ENCODE measurements at places on chromosomes 16 and 17.

DNA sequence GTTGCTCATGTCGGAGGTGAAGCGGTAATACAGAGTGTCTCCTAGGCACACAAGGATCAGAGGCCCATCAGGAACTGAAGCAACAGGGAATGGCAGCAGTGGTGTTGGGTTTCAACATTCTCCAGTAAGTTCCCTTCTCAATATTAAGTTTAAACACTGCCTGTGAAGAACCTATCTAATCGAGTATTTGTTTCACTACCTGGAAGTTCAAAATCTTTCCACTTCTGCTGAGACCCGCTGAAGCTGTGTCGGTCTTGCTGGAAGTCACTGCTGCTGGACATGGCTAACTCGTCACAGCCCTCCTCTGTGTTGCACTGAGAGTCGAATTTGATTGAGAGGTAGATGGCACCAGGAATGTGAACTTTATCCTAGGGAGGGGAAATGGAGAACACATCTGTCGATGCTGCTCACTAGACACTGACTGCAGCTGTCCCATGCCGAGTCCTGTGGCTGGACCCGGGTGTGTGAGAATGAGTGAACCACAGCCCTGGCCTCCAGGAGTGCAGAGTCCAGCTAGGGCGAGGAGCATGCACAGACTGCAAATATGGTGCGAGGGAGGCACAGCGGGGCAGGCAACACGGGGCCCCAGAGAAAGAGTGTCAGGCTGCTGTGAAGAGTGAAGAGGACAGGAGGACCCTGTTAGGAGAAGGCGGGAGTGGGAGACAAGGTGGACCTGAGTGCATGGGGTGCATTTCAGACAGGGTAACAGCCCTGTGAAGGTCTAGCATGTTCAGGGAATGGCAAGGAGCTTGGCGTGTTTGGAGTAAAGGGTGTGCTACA lies 50.1 kb upstream of the ATP2A3 start:
- DNase-seq = no peak

DNA sequence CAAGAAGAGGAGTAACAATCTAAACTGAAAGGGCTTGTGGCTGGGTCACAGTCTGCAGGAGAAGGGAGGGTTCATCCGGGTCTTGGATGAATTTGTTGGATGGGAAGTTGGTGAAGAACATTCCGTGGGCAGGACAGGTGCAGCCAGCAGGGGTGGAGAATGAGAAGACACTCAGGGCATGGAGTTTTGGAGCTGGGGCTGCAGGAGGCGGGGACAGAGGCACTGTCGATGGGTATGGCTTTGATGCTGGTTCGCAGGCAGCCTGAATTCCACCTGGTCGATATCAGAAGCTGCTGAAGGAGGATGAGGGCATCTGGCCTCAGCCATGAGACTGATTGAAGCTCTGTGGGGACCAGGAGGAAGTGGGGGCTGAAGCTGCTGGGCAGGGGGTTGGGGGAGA lies 36.1 kb upstream of the CBFA2T3 start:
- DNase-seq = no peak

DNA sequence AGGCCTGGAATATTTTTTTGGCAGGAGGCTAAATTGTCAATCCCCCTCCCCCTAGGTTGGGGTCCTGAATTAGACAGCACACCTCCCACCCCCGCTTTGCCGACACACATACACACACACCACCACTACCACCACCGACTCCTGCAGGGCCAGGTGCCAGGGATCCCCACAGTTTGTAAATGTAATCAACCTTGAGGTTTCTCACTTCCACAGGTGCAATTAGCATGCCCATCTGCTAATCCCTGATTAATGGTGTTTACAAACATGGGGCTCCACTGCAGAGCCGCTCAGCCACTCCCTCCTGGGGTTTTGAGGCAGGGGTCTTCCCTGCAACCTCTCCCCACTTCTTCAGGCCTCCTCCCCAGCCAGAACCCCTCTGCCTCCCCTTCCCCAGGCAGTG lies 11.8 kb downstream of the MRM1 start:
- no peak for DNase-seq

DNA sequence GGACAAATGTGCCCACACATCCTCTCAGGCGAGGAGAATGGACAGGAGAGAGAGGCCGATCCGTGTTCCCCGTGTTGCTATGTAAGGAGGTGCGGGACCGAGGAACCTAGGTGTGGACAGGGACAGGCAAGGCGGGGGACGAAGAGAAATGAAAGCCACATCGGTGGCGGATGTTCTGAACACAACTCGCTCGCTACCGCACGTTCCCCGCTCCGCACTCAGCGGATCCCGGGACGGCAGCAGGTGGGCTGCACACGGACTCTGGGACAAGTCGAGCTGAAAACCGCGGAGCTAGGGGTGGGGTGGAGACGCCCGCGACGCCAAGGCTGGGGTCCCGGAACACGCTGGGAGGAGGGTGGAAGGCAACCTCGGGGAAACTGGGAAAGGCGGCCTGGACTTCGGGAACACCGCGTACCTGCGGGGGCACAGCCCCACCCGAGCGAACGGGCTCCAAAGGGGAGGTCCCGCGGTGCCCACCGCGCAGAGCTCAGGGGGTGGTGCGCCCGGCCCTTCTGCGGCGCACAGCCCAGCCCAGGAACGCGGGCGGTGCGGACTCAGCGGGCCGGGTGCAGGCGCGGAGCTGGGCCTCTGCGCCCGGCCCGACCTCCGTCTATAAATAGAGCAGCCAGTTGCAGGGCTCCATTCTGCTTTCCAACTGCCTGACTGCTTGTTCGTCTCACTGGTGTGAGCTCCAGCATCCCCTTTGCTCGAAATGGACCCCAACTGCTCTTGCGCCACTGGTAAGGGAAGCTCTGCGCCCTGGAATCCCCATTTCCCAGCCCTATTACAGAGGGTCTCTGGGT lies at the start of gene MT1E:
Gene MT1E, plus strand, starts transcription at position 642 of the 803 bp plus-strand sequence. Its CDS starts 71 bp downstream, at position 713.
- DNase-seq = peak; percentile 42

DNA sequence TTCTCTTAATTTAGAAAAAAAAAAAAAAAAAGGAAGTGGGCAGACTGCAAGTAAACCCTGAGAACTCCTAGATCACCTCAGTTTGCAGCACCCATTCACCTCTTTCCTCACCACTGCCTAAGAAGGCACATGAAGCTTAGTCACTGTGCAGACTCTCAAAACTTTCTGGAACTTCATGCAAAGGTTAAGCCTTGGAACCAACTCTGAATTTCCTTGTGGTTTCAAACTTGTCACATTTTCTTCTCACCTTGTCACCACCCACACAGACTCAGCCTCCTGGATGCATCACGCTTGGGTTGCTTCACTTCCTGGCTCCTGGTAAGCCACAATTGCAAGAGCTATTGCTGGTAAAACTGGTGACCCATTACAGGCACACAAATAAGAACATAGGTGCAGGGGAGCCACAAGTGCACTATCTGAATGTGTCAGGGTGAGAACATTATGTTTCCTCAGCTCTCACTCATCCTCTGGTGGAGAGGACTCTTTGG lies 15.0 kb upstream of the CPD start:
- peak; percentile 74 for DNase-seq

DNA sequence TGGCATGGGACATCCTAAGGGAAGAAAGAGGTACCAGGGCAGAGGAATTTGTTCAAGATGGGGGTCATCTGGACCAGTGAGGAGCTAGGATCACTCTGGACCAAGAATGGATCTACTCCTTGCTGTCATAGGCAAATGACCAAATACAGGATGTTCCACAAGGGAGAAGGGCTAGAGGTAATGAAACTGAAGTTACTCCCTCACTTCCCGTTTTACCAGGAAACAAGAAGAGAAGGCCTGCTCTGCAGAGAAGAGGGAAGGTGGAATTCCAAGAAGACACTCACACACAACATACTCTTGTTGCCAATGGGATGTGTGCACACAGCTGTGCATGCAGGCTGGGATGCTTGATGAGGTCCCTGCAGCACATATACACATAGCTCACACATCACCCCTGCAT lies 38.6 kb downstream of the NEUROD2 start:
- no peak for DNase-seq

- DNase-seq = no peak
These were observed 7.3 kb downstream of the C16orf54 start for GRCh38 chr16:29738514-29738913.

- DNase-seq = no peak
These were observed 30.6 kb upstream of the MMD start for GRCh38 chr17:55452139-55452790.

DNA sequence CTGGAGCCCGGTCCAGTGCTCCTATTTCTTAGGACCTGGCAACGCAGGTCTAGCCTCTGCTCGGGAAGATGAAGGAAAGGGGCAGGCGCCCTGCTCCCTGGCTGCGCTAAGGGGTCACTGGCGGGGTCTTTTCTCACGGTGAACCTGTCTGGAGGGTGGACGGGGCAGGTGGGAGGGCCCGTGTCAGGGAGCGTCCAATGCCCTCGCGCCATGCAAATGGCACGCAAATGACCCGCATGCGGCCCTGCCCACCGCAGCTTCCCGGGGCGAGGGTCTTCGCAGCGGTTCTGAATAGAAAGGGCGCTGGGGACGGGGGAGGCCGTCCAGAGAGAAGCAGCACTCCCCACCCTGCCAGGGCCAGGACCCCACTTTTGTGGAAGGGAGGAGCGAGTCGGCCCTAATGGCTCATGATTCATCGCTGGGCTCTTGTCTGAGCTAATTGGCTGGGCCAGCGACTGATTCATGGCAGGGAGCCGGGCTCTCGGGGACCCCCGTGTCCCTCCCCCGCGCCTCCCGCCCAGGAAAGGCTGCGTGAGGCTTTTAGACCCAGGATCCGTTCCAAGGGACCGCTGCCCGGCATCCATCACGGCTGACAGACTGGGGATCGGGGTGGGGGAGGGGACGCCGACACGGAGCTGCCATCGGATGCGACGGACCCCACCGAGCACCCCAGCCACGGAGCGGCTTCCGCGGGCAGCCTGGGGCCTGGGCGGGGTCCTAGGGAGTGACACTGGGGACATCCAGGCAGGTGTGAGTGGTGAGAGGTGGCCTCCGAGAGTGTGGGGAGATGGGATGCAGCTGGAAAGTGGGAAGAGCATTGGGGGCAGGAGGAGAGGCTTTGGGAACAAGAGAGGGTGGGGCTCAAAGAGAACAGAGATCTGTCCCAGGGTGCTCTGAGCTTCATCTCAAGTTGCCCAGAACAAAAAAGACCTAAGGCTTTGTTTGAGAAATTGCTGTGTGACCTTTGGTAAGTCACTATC lies 25.0 kb upstream of the NGFR start:
- no peak for DNase-seq

DNA sequence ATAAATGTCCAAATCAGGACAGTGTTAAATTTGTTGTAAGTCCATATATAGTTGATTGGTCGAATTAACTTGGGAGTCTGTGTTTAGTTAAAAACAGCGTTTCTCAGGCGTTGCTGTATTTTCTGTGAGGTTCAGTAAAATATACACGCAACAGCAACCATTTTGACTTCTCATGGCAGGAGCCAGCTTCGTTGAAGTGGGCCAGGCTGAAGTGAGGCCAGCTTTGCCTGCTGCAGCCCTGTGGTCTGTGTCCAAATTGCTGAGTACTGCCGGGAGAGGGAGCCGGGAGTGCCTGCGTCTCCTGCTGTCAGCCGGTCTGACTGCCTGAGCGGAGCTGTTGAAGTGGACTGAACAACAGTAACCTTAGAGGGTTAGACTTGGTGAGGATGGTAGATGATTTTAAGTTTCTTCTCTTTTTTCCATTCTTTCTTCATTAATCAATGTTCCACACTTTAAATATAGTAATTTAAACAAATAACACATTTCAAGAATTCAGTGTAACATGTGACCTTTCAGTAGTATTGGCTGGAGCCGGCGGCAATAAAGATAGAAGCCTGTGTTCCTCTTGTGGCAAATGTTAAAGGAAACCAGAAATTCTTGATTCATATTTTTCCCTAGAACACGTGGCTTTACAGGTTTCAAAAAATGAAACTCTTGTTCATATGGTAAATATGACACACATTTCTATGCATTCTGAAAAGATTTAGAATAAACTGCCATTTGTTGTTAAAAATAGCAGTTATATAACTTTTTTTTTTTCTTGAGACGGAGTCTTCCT lies 37.0 kb upstream of the ZNF750 start:
- DNase-seq = no peak

DNA sequence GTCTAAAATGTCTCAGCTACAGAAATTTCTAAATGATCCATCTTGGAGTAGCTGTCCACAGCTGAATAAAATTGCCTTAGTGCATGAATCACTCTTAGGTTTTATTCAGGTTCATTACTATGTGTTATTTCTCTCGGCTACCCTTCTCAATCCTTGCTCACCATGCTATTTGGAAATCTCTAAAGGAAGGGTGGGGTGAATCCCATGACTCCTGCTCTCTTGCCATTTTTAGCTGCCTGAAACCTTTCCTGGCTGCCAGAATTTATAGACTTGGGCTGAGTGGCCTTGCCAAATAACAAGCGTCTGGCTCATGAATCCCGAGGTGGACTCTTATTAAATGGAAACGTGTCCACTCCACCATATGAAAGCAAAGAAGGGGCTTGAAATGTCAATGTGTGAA lies 936.1 kb upstream of the SOX9 start:
- DNase-seq = no peak

- DNase-seq = no peak
These were observed 787 bp downstream of the AMDHD2 start for GRCh38 chr16:2520784-2521531.

DNA sequence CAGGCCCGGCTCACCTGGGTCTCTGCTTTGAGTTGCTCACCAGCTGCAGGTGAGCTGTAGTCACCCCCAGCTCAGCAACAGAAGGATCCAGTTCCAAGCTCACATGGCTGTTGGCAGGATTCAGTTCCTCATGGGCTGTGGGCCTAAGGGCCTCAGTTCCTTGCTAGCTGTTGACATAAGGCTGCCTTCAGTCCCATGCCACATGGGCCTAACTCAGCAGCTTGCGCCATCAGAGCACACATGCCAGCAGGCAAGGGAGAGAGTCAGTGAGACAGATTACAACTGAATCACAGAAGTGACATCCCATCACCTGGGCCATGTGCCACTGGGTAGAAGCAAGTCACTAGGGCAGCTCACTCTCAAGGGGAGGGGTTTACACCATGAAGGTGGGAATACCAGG lies 24.7 kb downstream of the PSMD7 start:
- no peak for DNase-seq

DNA sequence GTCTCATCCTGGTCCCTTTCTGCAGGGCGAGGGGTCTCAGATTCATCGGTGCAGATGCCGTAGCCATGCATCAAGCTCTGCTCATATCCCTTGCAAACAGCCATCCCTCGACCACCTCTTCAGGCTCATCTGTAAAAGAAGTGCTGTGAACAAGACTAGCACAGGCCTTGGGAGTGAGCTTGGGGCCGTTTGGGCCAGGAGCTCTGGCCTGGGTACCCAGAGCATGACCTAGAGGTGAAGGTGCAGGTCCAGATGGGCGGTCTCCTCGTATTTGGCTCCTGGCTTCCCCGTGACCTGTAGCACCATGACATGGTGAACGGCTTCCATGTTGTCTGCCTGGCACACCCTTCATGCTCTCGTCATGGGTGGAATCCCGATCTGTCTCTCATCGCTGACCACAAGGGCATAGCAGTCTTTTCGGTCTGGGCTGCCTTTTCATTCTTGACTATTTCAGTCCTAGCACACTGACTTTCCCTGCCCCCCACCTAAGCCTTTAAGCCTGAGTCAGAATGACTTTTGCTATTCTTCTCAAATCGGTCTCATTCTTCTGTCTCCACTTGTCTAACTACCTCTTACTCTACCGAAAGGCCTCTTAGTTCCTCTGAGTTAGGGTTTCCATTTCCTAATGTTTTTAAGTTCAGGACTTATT lies 216.0 kb downstream of the FOXL1 start:
- no peak for DNase-seq
